HFFc6 (cell line): ENCODE measurements at places on chromosomes 3 and 15.

DNA sequence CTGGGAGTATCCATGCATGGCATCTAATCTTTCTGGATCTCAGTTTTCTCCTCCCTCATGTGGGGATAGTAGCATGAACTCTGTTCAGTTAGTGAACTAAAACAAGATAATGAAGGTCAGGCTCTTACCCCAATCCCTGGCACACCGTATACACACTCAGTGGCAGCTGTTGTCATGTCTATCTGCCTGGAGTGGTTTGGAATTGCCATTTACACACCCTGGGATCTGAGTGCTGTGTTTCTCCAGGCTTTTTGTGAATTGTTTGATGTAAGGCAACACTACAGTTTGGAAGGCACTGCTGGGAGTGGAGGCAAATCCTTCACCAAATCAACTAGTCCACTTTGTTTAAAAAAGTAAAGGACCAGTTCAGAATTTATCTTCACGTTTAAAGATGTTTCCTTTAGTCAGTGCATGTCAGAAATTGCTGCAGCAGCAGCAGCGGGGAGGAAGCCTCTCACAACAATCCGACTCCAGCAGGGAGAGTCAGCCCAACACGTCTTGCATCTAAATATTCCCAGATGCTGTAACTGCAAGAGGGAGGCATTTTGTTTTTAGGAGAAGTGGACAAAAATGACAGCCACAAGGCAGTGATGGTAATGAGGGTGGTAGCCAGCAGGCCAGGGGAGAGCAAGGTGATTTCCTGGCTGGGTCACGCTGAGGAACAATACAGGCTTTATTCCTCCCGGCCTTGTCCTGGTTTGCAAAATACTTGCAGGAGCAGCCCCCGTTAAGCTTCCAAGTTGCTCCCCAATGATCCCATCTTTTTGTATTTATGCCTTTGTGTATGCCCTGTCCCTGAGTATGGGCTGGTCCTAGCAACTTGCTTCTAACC, 128.5 kb upstream of the LRIG1 start:
- DNase-seq = no peak

DNA sequence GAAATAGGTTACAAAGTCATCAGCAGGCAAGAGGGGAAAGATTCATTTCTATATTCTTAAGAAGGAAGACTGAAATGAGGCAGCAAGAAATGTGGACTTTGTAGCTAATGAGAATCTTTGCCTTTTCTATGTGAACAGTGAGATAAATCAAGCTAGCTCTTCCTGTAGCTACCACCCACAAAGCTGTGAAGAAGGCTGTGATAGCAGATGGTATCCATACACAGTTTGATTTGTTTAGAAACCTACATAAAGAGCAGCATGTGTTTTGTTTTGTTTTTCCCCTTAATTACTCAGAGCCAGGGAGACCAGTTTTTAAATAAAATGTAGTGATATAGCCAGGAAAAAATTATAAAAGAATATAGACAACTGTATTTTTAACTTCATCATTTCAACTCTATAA, 45.5 kb downstream of the TEX9 start:
- no peak for DNase-seq

DNA sequence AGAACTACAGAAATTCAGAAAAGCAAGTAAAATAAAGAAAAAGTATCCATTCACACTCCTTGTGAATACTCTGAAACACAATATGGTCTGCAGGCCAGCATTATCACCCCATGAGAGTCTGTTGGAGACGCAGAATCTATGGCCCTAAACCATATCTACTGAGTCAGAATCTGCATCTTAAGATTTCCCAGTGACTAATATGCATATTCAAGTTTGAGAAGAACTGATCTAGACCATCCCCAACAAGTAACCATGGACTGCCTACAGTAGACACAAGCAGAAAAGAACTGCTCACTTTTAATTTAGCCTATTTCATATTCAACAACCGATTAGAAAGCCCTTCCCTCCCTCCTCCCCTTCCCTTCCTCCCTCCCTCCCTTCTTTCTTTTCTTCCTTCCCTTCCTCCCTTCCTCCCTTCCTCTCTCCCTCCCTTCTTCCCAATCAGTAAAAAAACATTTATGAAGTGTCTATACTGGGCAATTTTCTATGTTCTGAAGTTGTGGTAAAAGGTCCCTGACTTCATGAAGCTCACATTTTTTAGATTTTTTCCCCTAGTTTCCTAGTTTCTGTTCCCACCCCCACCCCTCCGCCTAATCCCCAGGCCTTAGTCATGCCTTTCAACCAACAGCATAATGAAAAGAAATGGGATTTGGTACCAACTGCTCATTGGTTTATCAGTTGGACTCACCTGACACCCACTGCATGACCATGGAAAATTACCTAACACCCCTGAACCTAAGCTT, 125.2 kb downstream of the CNTN3 start:
- peak; percentile 4 for DNase-seq

DNA sequence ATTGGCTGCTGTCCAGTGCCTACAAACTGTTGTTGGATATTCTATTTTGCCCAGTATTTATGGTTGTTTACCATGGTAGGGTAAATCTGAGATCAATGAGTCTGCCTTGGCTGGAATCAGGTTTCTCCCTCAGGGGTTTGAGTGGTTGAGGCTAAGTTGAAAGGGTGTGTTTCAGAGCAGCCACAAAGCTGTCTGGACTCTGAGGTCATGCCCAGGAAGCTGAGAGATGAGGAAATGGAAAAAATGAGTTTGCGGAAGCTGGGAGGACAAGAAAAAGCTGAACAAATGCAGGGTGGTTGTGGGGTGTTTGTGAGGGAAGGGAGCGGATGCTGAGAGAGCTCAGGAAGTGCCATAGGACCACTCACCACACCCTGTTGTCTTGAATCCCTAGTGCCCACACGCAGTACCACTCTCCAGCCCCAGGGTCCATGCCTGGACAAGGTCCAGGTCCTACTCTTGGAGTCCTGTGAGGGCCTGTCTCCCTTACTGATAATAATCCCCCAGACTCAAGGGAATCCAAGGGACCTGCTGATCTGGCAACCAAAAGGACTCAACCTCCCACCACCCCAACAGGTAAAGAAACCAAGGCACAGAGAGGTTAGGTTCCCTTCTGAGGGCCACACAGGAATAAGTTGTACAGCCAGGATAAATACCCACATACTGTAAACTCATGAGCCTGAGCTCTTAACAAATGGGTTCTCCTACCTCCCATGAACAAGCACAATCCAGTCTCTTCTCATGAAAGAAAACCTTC, 81.6 kb downstream of the PPCDC start:
- peak; percentile 97 for DNase-seq

DNA sequence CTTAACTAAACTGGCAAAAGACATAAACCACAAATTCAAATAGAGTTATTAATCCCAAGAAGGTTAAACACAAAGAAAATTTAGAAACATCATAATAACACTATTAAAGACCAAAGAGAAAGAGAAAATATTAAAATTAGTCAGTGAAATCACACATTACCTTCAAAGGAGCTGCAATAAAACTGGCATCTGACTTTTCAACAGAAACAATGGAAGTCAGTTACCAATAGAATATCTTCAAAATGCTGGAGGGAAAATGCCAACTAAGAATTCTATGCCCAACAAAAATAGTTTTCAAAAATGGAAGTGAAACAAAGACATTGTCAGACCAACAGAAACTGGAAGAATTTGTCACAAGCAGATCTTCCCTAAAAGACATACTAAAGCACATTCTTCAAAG, 68.7 kb upstream of the RNF7 start:
- DNase-seq = no peak
